ENCODE measurements at places on chromosomes 3 and 15. TPM values are rescaled to one million over a fixed set of nuclear protein-coding genes. Genes with fewer than 3 reads are reported as not detected.
A peak's percentile ranks its signal among the peaks of the same experiment; 100 is the strongest.

Gene CFAP44
- 5.8 TPM for total RNA-seq

Gene CP
- 0.88 TPM for total RNA-seq

Gene HMCES
- 10.5 TPM for total RNA-seq

Gene RNF111
- 21.4 TPM for total RNA-seq

Gene SGO1
- total RNA-seq: 0.88 TPM

Gene WDR82
- total RNA-seq: 58.3 TPM

Gene PCNP
- 93.4 TPM for total RNA-seq

- H3K27me3 ChIP-seq: no peaks in the 10 kb centered on the region
- H3K36me3 ChIP-seq: no peaks in the 10 kb centered on the region
- no peak for DNase-seq
- no peak overlapping the region for H3K27ac ChIP-seq
- peaks cover 13% of the 10 kb centered on the region for H3K4me1 ChIP-seq
- no peak overlapping the region for H3K4me3 ChIP-seq
These were observed 28.3 kb downstream of the GTF2E1 start for GRCh38 chr3:120770891-120771290.

DNA sequence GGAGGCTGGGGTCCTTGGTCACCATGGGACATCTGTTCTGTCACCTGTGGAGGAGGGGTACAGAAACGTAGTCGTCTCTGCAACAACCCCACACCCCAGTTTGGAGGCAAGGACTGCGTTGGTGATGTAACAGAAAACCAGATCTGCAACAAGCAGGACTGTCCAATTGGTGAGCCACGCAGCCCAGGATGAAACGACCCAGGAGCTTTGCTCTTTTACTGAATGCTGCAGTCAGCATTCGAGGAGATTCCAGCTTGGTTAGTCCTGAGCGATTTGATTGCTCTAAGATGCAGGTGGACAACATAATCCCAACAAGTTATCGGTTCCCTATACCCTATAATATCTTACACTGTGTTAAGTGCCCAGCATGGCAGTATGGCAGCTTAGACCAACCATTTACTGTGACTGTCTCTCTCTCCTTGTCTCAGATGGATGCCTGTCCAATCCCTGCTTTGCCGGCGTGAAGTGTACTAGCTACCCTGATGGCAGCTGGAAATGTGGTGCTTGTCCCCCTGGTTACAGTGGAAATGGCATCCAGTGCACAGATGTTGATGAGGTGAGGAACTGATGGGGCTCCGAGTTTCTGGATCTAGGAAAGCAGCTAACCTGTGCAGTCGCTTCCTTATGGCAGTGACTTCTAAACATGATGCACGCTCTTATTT, 7.8 kb downstream of the THBS1 start:
- peak; percentile 56 for DNase-seq
- peaks cover 100% of the 10 kb centered on the region for H3K36me3 ChIP-seq
- peak overlapping the region; percentile 92 for H3K27ac ChIP-seq
- H3K27me3 ChIP-seq: no peaks in the 10 kb centered on the region

GRCh38 chr3:57006949-57007419, 53.5 kb upstream of the SPATA12 start:
- H3K27me3 ChIP-seq: no peaks in the 10 kb centered on the region
- no peak for DNase-seq
- no peak overlapping the region for H3K4me3 ChIP-seq

DNA sequence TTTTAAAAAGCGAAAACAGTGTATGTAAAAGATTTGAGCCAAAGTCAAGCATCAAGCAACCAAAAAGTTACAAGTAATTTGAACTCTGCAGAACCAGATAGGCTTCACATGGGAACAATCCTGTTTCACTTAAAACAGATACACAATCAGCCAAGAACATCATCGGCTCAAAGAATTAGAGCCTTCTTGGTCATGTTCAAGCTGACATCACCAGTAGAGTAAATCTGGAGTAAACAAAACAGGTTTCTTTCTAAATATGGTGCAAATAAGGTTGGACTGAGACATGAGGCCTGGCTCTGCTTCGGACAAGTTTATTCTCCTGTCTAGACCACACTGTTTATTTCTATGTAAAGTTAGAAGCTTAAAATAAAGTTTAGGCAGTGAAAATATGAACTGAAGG, 116.0 kb downstream of the GMNC start:
- no peak overlapping the region for H3K27ac ChIP-seq
- no peak for DNase-seq

DNA sequence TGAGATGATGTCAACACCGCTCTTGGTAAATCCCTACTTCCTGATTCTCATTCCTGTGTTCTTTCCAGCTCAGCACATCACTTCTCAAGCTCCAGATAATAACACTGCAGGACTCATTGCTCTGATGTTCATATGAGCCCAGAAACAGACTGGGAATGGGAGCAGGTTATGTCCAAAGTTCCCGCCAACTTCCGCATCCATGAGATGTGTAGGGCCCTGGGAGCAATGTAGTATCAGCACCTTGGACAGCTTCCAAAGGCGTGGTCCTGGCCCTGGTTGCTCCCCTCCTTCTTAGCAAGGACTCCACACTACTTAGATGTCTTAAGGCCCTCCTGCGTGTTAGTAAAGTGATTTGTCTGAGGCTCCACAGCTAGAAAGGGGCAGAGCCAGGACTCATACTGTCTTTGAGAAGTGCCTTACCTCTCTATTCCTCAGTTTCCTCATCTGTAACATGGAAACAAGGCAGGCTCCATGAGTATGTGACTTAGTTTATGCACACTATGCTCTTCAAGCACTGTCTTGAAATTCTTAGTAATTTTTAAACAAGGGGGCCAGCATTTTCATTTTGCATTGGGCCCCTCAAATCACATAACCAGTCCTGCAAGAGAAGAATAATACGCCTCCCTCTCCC, 27.9 kb upstream of the SLC6A1 start:
- H3K27ac ChIP-seq: no peak overlapping the region
- no peaks in the 10 kb centered on the region for H3K36me3 ChIP-seq
- peaks cover 15% of the 10 kb centered on the region for H3K27me3 ChIP-seq
- no peaks in the 10 kb centered on the region for H3K4me1 ChIP-seq

GRCh38 chr3:155352900-155353490, 59.5 kb upstream of the STRIT1 start:
- no peak overlapping the region for H3K4me3 ChIP-seq
- no peaks in the 10 kb centered on the region for H3K27me3 ChIP-seq
- no peaks in the 10 kb centered on the region for H3K4me1 ChIP-seq
- peak; percentile 50 for DNase-seq
- no peak overlapping the region for H3K27ac ChIP-seq
- no peaks in the 10 kb centered on the region for H3K36me3 ChIP-seq

DNA sequence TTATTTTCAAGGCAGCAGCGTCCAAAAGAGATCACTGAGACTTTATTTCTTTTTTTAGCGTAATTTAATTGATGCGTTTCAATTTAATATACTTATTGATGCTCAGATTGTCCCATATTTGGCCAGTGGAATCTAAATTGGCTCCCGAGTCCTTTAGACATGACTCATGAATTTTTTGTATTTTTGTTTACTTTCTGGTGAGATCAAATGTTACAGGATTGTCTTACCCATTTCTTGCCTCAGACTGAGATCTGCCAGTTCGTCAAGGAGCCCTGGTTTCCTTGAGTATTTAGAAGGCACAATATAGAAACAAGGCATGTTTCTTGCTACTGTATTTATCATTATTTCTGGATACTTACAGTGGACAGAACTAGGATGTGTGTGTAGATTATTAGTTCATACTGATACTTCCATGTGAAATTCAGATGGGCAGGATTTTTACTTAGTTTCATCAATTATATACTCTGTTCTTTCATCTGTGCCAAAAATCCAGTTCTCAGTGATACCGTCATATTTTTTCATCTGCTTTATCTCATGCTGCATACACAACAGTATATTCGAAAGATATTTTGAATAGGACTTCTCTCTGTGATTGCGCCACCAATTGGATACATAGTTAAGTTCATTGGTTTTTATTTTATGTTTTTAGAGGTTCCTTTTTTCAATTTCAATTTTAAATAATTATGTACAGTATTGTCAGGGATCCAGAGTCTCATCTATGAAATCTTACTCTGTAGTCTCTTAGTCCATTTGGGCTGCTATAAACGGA, 436.9 kb upstream of the C2CD4B start:
- no peak overlapping the region for H3K4me3 ChIP-seq
- peaks cover 31% of the 10 kb centered on the region for H3K4me1 ChIP-seq
- no peaks in the 10 kb centered on the region for H3K27me3 ChIP-seq
- no peaks in the 10 kb centered on the region for H3K36me3 ChIP-seq
- no peak overlapping the region for H3K27ac ChIP-seq

GRCh38 chr15:70509731-70510143, 253.6 kb downstream of the UACA start:
- H3K36me3 ChIP-seq: no peaks in the 10 kb centered on the region
- no peak overlapping the region for H3K4me3 ChIP-seq

- peaks cover 6% of the 10 kb centered on the region for H3K36me3 ChIP-seq
- no peak overlapping the region for H3K4me3 ChIP-seq
- H3K4me1 ChIP-seq: peaks cover 17% of the 10 kb centered on the region
- no peaks in the 10 kb centered on the region for H3K27me3 ChIP-seq
These were observed 48.9 kb downstream of the RFTN1 start for GRCh38 chr3:16464511-16465148.

GRCh38 chr3:190003681-190004123, 117.0 kb downstream of the P3H2 start:
- no peaks in the 10 kb centered on the region for H3K27me3 ChIP-seq
- peaks cover 39% of the 10 kb centered on the region for H3K4me1 ChIP-seq
- H3K27ac ChIP-seq: peak overlapping the region; percentile 42
- no peak overlapping the region for H3K4me3 ChIP-seq

DNA sequence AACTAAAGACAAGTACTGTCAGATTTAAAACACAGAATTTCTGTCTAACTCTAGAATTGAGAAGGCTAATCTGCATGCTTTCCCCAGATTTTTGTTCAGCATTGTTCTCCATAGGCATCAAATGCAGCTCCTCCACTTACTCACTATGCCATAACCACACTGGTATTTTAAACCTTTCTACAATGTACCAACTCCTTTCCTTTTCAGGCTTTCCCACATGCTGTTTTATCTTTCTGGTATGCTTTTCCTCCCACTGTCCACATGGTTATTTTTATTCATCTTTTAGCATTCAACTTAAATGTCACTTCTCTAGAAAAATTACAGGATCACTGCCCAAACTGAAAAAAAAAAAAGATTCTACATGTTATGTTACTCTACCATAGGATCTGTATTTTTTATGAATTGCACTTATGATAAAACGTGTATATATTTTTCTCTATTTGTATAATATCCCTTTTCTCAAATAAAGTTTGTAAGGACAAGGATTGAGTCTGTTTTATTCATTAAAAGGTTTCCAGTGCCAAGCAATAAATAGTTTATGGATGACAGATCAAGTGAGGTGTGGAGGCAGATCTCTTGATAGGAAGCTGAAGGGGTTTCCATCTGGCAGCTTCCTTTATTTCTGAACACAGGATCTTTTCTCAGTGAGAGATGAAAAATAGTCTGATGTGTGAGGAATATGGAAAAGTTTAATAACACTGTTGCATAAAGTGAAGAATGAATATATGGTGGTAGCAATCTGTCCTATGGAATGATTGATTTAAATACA, 1064.5 kb downstream of the ZPLD1 start:
- no peaks in the 10 kb centered on the region for H3K36me3 ChIP-seq
- H3K27me3 ChIP-seq: no peaks in the 10 kb centered on the region
- DNase-seq: no peak
- no peaks in the 10 kb centered on the region for H3K4me1 ChIP-seq

- peaks cover 11% of the 10 kb centered on the region for H3K36me3 ChIP-seq
- DNase-seq: no peak
- H3K27ac ChIP-seq: no peak overlapping the region
These were observed 1.7 kb downstream of the LYSMD4 start for GRCh38 chr15:99731336-99732123.

DNA sequence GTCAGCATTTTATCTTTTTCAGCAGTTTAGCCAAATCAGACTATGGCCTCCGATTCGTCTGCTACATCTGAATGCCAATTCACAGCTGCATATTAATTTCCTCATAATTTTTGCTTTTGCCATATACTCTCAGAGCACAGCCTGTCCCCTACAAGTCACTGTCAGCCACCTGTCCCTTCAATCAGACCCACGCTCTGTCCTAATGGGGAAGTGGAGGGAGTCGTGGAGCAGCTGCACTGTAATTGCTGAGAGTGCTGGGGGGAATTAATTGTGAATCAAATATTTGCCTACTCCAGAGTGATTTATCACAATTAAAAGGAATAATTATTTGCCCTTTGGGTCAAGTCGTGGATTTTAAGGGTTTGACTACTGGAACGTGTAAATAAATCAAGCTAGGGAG, 75.5 kb downstream of the EBLN2 start:
- no peak overlapping the region for H3K27ac ChIP-seq
- no peak for DNase-seq
- H3K36me3 ChIP-seq: no peaks in the 10 kb centered on the region
- peaks cover 6% of the 10 kb centered on the region for H3K27me3 ChIP-seq
- H3K4me1 ChIP-seq: no peaks in the 10 kb centered on the region

DNA sequence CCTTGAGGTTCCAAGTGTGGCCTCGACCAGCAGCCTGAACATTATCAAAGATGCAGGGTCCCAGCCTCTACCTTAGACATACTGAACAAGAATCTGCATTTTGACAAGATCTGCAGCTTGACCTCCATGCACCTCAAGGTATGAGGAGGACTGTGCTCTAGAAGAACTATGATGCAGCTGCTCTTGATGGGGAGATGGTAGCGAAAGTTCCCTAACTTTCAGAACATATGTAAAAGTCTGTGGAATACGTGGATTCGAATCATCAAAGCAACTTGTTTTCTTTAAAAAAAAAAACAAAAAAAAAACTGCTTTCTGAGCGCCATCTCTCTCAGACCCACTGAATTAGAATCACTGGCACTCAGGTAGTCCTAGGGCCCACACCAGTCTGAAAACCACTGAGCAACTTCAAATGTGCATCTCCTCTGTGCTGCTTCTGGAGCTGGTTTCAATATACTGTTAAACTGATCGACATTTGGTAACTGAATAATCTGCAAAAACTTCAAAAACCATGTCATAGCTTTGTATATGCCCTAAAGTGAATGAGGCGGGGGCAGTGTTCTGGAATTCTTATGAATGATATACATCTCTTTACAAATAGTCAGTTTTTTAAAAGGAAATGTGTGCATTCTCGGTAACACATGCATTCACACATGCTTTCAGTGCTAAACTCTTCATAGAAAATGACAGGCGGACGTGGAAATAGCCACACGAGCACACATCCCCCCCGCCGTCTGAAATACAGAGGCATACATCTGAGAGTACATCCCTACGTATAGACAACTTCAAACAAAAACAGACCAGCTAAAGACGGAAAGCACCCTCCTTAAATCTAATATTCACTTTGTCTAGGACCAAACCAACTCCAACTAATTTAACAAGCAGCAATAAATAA, 128.8 kb downstream of the FOXP1 start:
- peaks cover 3% of the 10 kb centered on the region for H3K36me3 ChIP-seq
- no peak overlapping the region for H3K4me3 ChIP-seq

DNA sequence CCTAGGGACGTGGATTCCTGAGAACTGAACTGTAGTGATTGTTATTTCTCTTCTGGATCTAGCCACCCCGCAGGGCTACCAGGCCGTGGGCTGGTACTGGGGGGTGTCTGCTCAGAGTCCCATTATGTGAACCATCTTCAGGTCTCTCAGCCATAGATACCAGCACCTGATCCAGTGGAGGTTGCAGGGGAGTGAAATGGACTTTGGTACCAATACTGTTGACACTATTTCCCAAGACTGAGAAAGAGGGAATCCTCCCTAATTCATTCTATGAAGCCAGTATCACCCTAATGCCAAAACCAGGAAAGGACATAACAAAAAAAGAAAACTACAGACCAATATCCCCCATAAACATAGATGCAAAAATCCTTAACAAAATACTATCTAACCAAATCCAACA, 237.0 kb upstream of the AGTR1 start:
- H3K4me3 ChIP-seq: no peak overlapping the region
- no peaks in the 10 kb centered on the region for H3K36me3 ChIP-seq

- no peak overlapping the region for H3K27ac ChIP-seq
- no peaks in the 10 kb centered on the region for H3K4me1 ChIP-seq
- no peak overlapping the region for H3K4me3 ChIP-seq
- H3K36me3 ChIP-seq: no peaks in the 10 kb centered on the region
These were observed 135.6 kb upstream of the STAC start for GRCh38 chr3:36244728-36245127.
